ENCODE measurements at places on chromosomes 7 and 10.

DNA sequence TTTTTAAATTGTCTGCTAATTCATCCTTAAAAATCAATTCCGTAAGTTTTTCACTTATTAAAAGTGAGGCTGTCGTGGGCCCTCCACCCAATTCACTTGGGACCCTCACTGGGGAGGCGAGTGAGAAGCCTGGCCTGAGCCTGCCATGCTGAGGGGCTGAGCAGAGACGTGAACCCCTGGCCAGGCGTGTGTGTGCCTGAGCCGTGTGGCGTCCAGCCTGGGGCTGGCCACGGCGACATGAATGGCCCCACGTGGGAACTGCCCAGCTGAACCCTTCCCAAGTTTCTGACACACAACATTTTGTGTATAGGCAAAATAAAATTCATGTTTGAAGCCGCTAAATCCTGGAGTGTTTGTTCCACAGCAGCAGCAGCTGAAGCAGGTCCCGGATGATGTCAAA is 13.0 kb upstream of the VIPR2 start:
- DNase-seq = no peak

GRCh38 chr7:139776486-139777132 is 1.2 kb downstream of the HIPK2 start:
- DNase-seq = no peak

DNA sequence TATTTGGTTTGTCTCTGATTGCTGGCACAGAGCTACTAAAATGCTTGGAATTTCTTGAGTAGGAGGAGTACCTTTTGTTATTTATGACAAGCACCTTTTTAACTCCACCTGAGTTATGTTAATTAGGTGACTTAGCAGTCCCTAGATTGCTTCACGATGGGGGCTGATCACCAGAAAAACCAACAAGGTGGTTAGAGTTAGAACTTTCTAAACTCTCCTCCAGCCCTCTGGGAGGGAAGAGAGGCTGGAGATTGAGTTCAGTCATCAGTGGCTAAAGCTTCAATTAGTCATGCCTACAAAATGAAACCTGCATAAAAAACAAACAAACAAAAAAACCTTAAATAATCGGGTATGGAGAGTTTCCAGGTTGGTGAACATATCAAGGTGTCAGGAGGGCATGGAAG is 23.6 kb upstream of the ING3 start:
- DNase-seq = no peak

DNA sequence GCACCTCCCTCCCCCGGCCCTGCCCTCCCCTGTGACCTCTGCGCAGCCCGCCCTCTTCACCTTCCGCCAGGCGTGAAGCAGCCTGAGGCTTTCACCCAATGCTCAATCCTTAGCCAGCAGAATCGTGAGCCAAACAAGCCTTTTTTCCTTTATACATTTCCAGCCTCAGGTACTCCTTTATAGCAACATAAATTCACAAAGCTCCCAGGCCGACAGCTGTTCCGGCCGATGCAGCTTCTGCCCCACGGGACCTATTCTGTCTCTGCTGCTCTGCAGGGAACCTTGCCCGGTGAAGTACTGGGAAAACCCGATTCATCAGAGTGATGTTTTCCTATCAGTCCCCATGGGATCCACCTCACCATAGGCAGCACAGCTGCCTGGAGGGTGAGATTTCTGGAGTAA is 87.4 kb downstream of the CHST15 start:
- DNase-seq = no peak

DNA sequence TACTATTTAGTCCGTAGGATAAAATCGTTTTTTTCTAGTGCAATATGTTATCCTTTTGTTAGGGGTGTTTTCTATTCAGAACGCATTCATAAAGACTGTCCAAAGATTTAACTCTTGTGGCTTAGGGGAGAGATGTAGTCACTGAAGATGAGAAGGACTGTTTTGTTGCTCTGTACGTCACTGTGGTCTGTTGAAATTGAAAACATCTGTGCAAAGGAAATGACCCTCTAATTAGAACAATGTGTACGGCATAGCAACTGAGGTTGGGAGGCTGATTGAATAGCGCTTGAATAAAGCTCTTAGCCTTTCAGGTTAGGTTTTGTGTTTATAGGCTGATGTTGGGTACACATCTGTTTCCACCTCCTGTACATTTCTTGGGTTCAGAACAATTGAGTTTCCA is 453.4 kb upstream of the AKR1E2 start:
- DNase-seq = no peak

DNA sequence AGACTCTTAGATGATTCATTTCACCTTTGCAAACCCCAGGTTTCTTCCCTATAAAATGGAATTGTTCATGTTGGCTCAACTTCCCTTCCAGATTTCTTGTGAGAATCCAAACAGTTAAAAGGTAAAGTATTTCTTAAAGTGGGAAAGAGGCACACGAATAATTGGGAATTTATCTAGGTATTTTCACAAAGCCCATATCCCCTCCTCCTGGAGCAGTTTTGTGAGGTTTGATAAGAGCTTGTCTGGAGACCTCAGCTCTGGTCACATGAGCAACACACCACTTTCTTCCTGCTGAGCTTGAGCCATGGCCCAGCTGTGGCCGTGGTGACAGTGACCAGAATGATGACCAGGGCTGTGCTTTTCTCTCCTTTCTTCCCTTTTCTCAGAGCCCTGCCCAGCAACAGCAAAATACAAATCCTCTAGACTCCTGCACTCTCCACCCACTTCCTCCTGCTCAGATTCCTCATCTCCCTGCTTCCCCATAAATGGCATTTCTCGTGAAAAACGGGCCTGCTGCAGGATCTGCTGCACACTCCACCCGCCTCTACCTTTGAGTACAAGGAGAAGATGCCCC is 87.7 kb downstream of the PIK3CG start:
- DNase-seq = no peak

- no peak for DNase-seq
Measured at GRCh38 chr7:127937066-127937680, 94.1 kb downstream of the LRRC4 start.

DNA sequence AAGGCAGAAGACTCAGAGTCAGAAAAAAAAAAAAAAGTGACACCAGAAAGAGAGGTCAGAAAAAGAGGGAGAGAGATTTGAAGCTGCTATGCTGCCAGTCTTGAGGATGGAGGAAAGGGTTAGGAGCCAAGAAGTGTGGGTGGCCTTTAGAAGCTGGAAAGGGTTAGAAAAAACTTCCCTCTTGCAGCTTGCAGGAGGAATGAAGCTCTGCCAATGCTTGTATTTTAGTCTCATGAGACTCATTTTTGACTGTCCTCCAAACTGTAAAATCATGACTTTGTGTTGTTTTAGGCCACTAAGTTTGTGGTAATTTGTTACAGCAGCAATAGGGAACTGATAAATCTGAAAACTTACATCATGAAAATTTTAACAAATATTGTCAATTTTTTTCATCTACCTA is 127.7 kb upstream of the NOBOX start:
- no peak for DNase-seq

- no peak for DNase-seq
Measured at GRCh38 chr7:116616555-116617059, 55.4 kb upstream of the MET start.

DNA sequence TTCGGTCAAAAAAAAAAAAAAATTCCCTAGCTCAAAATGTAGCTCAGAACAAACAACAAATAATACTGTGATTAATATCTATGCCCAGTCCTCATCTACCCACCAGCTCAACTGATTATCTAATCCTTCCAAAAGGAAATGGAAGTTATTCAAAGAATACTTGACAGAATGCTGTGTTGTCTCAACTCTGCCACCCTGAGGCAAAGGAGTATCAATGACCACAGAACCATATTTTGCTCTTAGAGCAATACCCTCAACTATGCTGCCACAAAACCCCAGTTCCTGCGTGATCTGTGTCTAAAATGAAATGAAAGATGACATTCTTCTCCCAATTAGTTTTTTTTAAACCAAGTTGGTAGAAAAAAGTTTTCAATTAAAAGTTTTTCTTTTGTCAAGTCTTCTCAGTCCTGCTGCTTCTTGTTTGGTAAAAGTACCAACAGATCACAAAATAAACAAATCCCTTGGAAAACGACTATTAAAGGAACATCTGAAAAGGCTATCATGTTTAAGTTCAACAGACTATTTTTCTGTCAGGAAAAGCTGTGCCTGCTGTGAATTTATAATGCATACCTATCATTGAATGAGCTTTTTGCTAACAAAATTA is 21.6 kb downstream of the RBM28 start:
- DNase-seq = no peak

DNA sequence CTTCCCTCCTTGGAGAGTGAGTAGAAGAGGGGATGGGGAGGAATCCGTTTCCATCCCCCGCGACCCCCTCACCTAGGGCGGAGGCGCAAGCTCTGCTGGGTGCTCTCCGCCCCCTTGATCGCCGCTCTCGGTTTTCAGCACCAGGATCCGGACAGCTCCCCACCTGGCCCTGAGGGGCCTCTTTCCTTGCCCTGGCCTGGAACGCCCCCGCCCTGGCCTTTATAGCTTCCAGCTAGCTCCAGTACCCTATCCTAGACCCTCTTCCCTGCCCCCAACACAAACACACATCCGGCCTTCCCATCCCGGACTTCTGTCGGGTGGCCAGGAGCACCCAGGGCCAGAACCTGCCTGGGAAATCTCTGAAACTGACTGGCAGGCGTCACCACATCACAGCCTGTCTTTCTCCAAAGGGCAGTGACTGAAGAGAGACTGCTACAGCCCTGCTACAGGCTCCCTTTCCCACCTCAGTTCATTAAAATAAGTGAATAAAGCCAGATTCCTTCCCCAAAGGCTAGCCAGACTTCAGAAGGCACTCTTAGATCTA is 72.3 kb upstream of the LEP start:
- DNase-seq = no peak

DNA sequence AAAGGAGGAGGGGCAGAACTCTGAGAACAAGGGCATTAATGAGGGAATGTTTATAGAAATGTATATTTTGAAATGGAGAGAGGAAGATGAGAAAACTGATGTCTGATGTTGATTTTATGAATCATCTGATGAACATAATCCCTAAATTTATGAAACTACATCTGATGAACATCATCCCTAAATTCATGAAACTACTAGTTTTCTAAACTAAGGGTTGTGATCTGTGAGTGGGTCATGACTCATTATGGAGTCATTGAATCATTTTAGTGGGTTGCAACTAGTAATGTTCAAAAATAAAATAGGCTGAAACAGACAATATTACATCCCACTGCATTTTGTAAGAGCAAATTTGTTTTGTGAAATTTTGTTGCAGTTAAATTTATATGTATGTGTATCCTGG is 442.6 kb upstream of the TEX47 start:
- no peak for DNase-seq

DNA sequence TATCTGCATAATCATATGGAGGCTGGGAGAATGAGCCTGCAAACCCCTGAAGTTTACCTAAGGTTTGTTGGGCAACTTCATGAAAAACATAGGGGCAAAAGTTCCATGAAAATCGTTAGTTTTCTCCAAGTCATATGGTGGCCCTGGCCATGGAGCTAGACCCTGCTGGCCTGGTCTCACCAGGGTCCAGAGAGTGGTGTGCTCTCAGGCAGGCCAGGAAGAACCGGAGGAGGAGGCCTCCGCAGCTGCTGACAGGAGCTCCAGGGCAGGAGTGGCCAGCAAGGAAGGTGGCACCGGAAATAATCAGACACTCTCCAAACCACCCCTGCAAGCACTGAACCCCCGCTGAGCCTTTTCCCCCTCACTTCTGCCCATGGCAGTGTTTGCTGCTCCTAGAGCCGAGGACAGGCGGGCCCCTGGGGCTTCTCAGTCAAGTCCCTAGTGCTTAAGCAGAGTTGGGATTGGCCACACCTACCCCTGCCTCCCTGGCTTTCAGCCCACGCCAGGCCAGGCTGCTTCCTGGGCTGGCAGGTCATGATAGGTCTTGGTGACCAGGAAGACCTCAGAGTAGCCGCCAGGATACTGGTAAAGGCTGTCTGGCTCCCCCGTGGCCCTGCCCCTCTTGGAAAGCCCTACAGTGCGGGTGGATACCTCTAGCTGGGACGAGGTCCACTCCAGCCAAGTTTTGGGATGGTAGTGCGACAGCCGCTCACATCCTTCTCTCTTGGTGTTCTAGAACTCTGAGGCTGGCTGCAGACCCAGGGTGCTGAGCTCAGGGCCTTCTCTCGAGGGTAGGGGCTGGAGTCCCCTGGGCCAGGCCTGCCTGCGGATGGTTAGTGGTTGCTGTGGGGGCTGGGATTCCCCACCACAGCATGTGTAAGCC is 242.8 kb downstream of the MGMT start:
- no peak for DNase-seq

- DNase-seq = no peak
Measured at GRCh38 chr10:48791267-48791928, 106.7 kb downstream of the WDFY4 start.

GRCh38 chr10:21737106-21737505 is 203.1 kb downstream of the MLLT10 start:
- DNase-seq = no peak

DNA sequence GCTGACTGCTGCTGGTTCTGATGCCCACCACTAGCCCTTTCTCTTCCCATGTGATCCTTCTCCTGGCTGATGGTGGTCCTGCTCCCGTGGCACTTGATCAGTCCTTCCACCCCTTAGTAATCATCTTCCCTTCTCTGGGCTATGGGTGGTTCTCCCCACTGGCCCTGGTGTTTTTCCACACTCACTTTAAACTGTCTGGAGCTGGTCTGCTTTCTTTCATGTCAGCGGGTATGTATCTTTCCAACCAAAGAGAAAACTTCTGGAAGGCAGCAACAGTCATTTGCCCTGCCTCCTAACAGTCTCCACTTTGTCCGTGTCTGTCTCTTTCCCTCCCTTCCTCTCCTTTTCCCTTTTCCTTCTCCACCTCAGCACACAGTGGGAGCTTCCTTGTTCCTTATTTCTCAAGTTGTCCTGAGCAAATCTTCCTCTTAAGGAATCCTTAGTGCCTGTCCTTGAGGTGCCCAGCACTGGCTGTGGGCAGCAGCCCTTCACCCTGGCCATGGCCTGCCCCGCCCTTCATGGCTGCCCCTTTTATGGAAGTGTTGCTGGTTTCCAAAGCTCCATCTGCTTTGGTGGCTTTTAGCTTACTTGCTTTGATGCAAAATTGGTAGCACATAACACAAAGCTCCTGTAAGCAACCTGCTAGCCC is 189.0 kb downstream of the TCF7L2 start:
- DNase-seq = no peak

GRCh38 chr10:131580674-131581073 is 269.2 kb upstream of the TCERG1L start:
- DNase-seq = no peak

DNA sequence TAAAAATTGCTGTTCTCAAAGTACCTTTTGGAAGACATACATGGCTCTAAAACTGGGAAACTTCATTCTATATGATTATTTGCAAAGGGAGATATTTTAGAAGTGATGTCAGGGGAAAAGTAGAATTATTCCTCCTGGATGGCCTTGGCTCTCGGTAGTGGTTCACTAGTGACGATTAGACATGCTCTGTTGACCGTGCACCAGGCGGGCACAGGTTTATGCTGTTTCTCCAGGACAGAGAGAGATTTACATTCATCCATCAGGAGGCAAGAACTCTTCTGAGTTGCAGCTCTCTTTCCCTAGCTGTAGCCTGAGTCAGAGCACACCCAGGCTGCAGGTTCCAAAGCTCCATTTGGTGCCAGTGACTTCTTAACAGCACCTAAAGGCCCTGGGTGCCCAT is 184.9 kb upstream of the WDR11 start:
- no peak for DNase-seq

- no peak for DNase-seq
Measured at GRCh38 chr7:36904101-36904500, 179.8 kb upstream of the AOAH start.

Data from stimulated activated CD8-positive, alpha-beta memory T cell treated with anti-CD3 and anti-CD28 coated beads, Interleukin-2, amount 100 ng/mL, for 48 hours (primary cell).